ENCODE measurements at places on chromosomes 3 and 15. TPM values are rescaled to one million over a fixed set of nuclear protein-coding genes. Genes with fewer than 3 reads are reported as not detected.

The LIPH gene
- 2.5 TPM for total RNA-seq

The GASK1A gene
- total RNA-seq, result 0.38 TPM

The KCNAB1 gene
- 0.63 TPM for total RNA-seq

The CXCR6 gene
- total RNA-seq, result not detected

The ACOX2 gene
- 4.0 TPM for total RNA-seq

The FILIP1L gene
- total RNA-seq, result 47.9 TPM

The NPAP1 gene
- total RNA-seq, result not detected

The RTP3 gene
- not detected for total RNA-seq

The ARHGAP11A gene
- 18.5 TPM for total RNA-seq

The CNTN4 gene
- total RNA-seq, result under 0.01 TPM

The CHL1 gene
- total RNA-seq, result not detected
